Pancreas (tissue), 10 donors: ENCODE measurements at places on chromosomes 11 and 22. TPM values are rescaled to one million over a fixed set of nuclear protein-coding genes. Genes with fewer than 3 reads are reported as not detected.
A peak's percentile ranks its signal among the peaks of the same experiment; 100 is the strongest.

DRD4 gene
- total RNA-seq: 0.28 TPM

NXPE2 gene
- not detected for total RNA-seq

ESAM gene
- 5.0 TPM for total RNA-seq

SCN3B gene
- 1.4 TPM for total RNA-seq

CNGA4 gene
- 0.14 TPM for total RNA-seq

DNA sequence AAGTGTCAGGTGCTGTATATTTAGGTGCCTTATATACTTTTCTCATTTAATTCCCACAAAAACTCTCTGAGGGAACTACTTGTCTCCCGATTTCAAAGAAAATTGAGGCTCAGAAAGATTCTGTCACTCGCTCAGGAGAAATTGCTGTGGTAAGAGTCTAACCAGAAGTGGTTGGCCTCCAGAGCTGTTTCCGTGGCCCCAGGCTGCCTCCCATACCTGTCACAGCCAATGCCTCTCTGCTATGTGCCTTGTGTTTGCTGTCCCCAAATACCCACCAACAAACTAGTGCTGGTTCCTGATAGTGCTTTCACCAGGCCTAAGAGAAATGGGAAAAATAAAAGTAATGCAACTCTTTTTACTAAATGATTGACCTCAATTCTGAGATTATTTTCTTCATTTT lies 21.0 kb upstream of the TMEM86A start:
- no peak for DNase-seq

DNA sequence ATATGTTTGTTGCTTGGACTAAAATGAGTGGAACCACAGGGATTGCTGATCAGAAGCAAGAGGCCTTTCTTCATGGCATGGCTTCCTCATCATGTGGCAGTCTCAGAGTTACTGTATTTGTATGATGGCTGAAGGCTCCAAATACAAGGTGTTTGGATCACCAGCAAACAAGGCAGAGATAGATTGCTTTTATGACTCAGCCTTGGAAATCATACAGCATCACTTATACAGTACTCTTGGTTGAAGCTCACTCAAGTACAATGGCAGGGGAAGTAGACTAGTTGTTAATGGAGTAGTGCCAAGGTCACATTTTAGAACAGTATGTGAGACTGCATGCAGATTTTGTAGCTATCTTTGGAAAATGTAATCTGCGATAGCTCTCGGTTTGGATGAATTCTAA lies 16.6 kb downstream of the CAPRIN1 start:
- DNase-seq: no peak

GRCh38 chr11:1453611-1454034 lies 33.0 kb downstream of the MOB2 start:
- peak; percentile 72 for DNase-seq

- no peak for DNase-seq
Observed at GRCh38 chr22:32158712-32159533, at the start of gene C22orf42. TSS of gene C22orf42 (minus strand) at chr22:32159303. CDS start at chr22:32159215, 88 bp downstream.

- no peak for DNase-seq
Observed at GRCh38 chr11:121839781-121840180, 276.2 kb downstream of the BLID start.

GRCh38 chr11:101880222-101880621 lies 34.6 kb upstream of the CEP126 start:
- no peak for DNase-seq

- no peak for DNase-seq
Observed at GRCh38 chr11:34266090-34266912, 91.5 kb downstream of the ABTB2 start.

GRCh38 chr11:59669611-59670009 lies 773 bp upstream of the PATL1 start:
- DNase-seq: peak; percentile 64

DNA sequence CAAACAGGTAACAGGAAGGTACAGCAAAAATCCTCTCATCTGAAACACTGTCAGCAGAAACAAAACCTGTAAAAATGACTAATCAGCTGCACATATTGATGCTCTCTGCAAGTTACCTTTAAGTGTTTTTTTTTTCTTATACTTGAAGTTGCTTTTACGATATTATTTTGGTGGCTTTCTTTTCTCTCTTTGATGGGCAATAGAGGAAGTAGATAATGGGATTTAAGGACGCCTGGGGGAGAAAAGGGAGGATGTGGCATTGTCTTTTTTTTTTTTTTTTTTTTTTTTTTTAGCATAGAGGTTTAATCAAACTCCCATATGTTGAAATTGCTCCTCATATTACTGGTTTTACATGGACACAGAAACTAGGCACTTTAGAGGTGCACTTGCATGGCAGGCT lies 11.4 kb upstream of the ADSL start:
- DNase-seq: no peak

GRCh38 chr11:86464509-86465221 lies 90.0 kb downstream of the CCDC81 start:
- DNase-seq: no peak

DNA sequence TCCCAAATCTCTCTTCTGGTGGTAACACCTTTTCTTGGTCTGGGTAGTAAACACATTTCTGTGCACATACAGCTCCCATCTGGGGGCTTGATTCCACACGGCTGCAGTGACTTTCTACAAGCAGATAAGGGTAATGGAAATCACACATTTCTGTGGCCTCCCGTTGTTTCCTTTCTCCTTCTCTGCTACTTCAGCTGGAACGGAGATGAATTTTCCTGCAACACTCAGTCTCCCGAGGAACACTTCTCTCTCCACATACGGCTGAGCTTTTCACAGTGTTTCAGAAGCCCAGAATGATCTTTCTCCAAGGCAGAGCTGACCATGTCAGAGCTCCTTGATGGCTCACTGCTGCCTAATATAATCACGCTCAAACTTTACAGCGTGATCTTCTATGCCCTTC lies 364.3 kb upstream of the NARS2 start:
- DNase-seq: no peak

- no peak for DNase-seq
Observed at GRCh38 chr22:24001314-24001713, 3.9 kb downstream of the GSTT4 start.

DNA sequence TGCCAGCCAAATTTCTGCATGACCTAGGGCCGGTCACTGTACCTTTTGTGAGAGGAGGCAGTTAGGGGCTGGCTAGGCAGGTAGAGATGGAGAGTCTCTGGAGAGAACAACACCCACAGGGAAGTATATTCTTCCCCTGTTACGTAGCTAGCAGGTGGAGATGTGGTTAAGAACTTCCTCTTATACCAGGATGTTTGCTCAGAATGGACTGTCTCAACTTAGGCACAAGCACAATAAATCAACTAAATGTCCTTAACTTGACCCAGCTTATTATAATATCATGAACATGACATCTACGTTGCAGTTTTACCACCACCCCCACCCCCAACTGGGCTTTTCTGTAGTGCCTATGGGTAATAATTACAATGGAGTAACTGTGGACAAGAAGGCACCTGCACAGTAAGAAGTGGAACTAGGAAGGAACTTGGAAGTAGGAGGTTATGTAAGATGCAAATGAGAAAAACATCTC lies 60.7 kb upstream of the MPEG1 start:
- DNase-seq: no peak

DNA sequence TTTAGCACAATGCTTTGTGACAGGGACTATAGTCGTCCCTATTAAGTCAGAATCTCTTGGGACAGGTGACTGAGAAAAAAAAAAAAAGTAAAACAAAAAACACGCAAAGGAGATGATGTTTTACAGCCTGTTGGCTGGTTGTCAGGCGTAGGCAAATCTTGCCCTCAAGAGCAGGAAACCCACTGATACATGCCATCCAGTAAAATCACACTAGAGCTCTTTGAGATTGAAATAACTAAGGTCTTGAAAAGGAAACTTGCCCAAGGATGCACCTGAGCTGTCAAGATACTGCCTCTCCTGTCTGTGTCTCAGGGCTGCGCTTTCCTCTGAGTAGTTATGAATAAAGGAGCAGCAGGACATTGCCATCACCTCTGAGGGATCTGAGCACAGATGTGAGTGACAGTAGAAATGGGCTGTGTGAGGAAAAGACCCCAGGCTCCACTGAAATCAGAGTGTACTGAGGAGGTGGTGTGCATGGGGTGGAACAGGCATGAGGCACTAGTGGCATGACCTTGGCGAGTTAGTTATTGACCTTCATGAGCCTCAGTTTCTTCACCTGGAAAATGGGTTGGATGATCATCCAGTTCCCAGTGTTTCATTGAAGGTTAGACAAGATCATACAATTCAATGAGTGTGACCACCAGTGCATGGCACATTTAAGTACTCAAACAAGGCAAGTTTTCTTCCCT lies 23.3 kb downstream of the MICAL2 start:
- DNase-seq: no peak

- no peak for DNase-seq
Observed at GRCh38 chr22:20741634-20742581, 32.0 kb upstream of the SERPIND1 start.
